Peyer's patch (tissue), 4 donors: ENCODE measurements at places on chromosomes 5 and 9. TPM values are rescaled to one million over a fixed set of nuclear protein-coding genes. Genes with fewer than 3 reads are reported as not detected.

The PTGES gene
- total RNA-seq: 8.7 TPM

The PCDHA7 gene
- total RNA-seq: 0.27 TPM

The PCDHGA11 gene
- 1.7 TPM for total RNA-seq

DNA sequence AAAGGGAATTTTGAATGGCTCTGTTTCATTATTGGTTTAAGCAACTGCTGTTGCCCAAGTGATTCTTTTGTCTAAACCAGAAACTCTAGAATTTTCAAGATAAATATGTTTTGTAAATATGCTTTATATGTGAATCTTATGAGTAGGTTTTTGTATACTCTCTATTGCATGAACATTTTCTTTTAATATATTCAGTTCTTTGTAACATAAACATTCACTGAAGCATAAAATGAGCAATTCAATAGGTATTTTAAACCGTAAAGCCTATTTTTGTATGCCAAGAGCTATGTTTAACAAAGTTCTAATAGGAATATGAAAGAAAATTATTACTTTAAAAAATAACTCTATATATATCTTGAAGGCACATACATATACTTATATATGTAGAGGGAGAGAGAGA lies 293.1 kb downstream of the PSAT1 start:
- no peak for DNase-seq
- no peaks in the 10 kb centered on the region for H3K4me1 ChIP-seq
- H3K4me3 ChIP-seq: no peak overlapping the region
- no peaks in the 10 kb centered on the region for H3K36me3 ChIP-seq
- H3K27ac ChIP-seq: no peak overlapping the region

- H3K27ac ChIP-seq: no peak overlapping the region
- DNase-seq: no peak
- H3K4me1 ChIP-seq: no peaks in the 10 kb centered on the region
- no peaks in the 10 kb centered on the region for H3K27me3 ChIP-seq
- H3K4me3 ChIP-seq: no peak overlapping the region
Observed at GRCh38 chr5:134777366-134777765, 18.8 kb downstream of the DDX46 start.

DNA sequence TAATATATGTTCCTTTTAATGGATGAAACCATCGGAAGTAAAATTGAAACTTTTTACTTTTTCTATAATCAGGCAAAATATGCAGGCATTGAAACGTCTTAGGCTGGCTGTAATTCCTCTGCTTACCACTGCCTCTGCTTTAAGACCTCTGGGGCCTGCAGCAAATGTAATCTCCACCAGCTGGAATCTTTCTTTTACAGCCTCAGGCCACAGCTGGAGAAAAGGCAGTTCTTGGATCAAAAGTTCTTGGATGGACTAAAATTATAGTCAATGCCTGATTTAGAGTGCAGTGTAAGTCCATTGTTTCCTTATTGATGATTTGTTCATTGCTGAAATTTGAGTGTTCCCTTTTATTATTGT lies 396.7 kb downstream of the KCTD16 start:
- no peaks in the 10 kb centered on the region for H3K4me1 ChIP-seq
- H3K36me3 ChIP-seq: no peaks in the 10 kb centered on the region
- no peak for DNase-seq
- H3K27ac ChIP-seq: no peak overlapping the region
- no peaks in the 10 kb centered on the region for H3K27me3 ChIP-seq

GRCh38 chr5:179963375-179963774 lies 55.7 kb upstream of the TBC1D9B start:
- DNase-seq: no peak
- H3K4me1 ChIP-seq: no peaks in the 10 kb centered on the region
- H3K27ac ChIP-seq: no peak overlapping the region
- H3K4me3 ChIP-seq: no peak overlapping the region

DNA sequence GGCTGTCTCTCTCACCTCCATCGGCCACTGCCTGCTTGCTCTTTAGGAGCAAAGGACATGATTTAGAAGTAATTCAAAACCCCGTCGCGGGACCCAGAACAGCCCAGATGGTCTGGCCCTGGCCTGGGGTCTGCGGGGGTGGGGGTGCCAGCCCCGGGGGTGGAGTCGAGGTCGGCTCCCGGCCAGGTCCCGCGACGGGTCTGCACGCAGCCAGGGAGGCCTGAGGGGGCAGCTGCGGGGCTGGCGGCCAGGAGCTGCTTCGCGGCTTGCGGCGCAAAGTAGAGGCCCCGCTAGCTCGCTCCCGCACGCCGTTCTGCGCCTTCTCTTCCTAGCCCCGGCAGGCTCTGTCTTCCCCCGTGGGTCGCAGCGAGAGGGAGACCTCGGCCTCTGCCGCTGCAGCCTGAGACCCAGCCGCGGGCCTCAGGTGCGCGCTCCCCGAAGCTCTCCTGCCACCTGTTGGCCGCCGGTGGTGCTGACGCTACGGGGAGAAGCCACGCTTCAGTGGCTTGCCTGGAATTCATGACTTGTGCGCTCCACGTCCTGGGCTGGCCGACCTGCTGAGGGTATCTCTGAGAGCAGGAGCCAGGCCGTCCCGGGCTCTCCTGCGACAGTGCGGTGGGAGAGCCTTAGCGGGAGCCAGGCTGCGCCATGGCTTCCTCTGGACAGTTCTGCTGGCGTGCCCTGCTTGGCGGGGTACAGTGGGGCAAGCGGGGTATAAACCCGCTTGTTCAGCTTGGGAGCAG lies 157.2 kb upstream of the PITX1 start:
- H3K27ac ChIP-seq: no peak overlapping the region
- H3K4me3 ChIP-seq: peak overlapping the region; percentile 40
- no peaks in the 10 kb centered on the region for H3K27me3 ChIP-seq
- no peaks in the 10 kb centered on the region for H3K36me3 ChIP-seq
- peak; percentile 85 for DNase-seq
